ENCODE measurements at places on chromosomes 2 and 18.

DNA sequence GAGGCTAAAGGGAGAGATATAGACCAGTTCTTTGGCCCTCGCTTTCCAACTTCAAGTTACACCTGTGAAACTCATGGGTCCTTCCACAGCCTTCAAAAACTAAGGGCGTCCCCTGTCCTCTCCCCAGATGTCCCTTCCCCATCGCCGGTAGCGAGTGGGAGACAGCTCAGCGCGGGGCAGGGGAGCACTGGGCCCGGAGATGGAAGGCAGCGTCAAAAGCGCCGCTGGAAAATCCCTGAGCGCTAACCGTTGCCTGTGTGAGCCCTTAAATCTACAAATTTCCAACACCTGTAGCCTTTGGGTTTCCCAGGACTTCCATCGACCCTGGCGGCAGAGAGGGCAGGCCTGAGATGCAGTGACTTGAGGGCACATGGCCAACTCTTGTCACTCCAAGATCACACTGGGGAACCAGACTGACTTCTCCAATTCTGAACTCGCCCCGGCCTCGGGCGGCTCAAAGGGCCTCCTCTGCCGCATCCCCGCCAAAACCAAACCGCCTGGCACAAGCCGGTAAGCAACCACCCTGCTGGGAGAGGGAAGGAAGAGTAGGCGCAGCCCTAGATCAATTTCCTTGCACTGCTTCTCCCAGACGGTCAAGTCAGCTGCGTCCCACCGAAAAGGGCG lies 879 bp upstream of the EPAS1 start:
- DNase-seq: no peak

- peak; percentile 59 for DNase-seq
Measured at GRCh38 chr2:215028231-215028630, 110.2 kb downstream of the ABCA12 start.

DNA sequence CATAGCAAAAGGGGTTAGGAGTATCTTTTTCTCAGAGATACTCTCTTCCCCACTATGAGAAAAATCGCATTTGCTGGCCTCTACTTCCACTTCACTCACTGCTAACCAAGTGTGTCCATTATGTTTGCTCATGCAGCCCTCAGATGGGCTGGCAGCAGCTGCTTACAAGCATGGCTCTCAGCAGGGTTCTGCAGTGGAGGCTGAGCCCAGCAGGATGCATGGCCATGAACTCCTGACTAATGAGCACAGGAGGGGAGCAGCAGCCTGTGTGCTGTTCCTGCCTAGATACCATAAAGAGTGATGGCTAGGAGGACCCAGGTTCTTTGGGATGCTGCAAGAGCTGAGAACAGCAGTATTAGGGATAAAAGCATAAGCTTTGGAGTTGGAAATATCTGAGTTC lies 316.9 kb upstream of the THSD7B start:
- DNase-seq: peak; percentile 4

DNA sequence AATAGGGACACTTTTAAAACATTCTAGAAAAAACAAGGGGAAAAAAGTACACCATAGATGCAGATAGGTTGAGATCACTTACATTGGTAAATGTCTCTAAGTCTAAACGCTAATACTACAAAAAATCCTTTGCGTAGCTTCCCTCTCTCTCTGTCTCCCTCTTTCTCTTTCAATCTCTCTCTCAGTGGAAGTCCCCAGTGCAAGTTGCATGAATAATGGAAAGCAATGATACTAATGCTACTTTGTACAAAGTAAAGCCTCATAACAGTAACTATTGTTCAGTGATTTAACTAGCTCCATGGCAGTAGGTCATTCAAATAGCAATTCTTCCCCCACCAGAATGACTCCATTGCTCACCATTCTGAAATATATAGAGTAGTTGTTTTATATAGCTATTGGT lies 12.8 kb downstream of the MEIS1 start:
- DNase-seq: no peak

DNA sequence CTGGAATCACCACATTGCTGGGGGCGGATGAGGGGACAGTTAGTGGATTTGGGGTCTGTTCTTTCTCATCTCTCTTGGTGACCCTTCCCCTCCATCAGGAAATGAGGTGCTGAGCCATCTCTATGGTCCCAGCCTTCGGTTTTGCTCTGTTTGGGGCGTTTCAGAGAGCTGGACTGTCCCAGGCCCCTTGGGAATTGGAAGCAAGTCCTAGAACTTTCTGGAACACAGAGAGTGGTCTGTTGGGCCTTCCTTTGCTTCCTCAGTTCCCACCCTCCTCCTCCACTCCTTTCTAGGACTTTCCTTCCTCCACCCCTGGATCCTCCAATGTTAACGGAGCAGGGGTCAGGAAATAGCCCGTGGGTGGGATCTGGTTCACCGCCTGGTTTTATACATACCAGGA lies 17.0 kb downstream of the RRM2 start:
- no peak for DNase-seq

DNA sequence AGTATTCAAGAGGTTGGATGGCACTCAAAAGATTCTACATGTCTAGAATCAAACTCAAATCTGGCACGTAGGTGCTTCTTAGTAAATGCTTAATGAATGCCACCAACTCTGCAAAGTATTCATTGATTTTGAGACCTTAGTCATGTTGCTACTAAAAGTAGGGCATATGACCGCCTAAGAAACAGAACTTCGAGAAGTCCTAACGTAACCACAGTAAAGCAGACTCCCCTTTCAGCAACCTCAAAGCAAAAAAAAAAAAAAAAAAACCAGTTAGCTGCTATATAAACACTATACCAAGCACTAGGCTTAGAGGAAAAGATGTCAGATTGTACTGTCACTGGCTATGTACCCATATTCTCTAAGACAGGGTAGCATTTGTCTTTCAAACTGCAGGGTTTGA lies 33.9 kb downstream of the PTCD3 start:
- no peak for DNase-seq

GRCh38 chr2:204152616-204153015 lies 216.1 kb downstream of the ICOS start:
- no peak for DNase-seq

DNA sequence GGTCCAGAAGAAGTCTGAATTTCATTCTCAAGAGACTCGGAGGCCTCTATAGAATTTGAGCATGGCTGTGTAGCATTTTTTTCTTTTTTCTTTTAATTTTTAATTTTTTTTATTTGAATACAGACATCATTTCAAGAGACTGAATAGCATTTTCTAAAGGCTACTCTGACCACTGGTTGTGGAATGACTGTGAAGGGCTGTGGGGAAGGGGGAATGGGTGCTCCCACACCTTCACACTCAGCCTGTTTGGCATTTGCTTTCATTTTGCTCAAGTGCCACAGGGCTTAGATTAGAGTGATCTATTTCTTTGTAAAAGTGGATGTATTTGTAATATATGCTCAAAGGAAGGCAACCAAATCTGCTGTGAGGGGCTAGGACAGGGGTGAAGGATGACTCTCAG lies 142.0 kb upstream of the SPOPL start:
- no peak for DNase-seq

GRCh38 chr2:127639111-127639474 lies 6.9 kb upstream of the GPR17 start:
- no peak for DNase-seq

GRCh38 chr18:8307960-8308359 lies 301.3 kb upstream of the RAB12 start:
- DNase-seq: no peak

GRCh38 chr2:144256996-144257707 lies 262.8 kb downstream of the ZEB2 start:
- DNase-seq: peak; percentile 47

DNA sequence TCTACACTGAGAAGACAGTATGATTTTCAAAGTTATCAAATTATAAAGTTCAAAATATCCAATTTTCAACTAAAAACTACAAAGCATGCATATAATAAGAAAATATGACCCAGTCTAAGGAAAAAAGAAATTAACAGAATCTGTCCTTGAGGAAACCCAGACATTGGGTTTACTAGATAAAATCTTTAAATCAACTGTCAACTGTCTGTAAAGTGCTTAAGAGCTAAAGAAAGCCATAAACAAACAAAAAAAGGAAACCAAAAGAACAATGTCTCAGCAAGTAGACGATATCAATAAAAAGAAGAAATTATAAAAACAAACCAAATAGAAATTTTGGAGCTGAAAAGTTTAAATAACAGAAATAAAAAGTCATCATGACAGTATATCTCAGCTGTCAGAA lies 10.5 kb upstream of the ABCB11 start:
- no peak for DNase-seq

GRCh38 chr2:122681626-122682025 lies 926.2 kb downstream of the TSN start:
- no peak for DNase-seq

- DNase-seq: no peak
Measured at GRCh38 chr2:96931466-96931865, 54.9 kb downstream of the FAM178B start.

DNA sequence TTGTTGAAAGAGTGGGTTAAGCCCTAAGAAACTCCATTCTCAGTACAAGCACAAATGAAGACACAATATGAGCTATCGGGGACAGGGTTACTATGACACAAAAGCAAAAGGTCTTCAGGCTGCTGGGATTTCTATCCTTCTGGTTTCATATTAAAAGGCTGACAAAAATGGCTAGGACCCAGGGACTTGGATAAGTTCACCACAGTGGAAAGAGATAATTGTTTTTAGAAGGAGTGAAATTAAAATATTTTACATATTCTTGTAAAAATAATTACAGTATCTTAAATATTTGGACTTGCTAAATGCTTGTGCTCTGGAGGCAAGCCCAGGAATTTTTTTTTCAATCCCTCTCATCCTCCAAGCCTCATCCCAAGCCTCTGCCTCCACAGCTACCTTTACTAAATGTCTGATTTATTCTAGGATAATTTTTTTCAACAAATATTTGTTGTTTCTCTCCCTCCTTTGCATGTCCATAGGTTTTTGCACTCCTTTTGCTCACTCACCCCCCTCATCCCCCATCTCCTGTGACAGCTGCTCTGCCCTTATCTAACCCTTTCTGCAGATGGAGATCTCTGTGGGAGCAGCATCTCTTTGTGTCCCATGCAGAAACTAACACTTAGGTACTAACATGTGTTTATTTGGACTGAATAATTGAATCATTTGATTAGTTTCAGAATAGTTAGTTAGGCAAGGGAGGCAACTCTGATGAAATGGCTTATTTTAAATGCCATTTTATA lies 47.8 kb upstream of the NABP1 start:
- no peak for DNase-seq

DNA sequence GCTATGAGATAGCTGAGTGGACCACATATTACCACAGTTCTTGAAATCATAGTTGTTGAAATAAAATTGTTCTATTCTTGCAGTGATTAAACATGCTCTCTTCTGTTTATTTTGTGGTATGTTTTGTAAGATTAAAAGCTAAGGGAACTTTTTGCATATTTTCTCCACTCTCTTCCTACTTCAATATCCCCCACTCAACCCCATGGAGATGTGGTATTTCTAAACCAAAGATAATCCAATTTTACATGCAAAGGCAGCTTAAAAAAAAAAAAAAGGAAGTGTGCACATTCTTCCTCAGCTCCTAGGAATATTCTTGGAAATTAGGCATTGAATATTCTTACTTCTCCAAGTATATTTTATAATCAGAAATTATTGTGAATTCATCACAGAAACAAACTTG lies 15.0 kb upstream of the PAX3 start:
- no peak for DNase-seq

GRCh38 chr2:15058015-15058720 lies 425.7 kb downstream of the LRATD1 start:
- no peak for DNase-seq

DNA sequence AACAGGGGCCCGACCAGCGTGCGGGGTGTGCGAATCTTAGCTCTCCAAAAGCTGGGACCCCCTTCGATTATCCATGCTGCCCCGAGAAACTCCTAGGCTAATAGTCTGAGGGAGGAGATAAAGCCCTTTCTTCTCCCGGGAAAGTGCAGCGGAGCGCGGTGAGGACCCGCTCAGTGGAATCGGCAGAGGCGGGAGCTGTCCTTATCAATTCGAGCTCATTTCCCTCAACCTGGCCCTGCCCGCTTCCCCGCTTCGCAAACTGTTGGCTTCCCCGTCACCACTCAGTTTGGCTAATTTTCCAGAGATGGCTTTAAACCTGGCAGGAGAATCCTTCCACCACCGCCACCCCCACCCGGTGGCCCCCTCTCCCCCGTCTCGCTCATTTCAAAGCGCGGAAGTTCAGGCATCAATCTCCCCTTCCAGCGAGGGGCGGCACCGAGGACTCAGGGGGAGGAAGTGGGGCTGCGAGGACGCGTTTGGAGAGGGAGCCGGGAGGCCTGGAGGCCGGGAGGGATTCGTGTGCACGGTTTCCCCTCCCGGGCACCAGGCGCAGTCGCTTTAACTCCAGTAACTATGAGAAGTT lies 1.6 kb downstream of the KLHL14 start:
- DNase-seq: no peak

DNA sequence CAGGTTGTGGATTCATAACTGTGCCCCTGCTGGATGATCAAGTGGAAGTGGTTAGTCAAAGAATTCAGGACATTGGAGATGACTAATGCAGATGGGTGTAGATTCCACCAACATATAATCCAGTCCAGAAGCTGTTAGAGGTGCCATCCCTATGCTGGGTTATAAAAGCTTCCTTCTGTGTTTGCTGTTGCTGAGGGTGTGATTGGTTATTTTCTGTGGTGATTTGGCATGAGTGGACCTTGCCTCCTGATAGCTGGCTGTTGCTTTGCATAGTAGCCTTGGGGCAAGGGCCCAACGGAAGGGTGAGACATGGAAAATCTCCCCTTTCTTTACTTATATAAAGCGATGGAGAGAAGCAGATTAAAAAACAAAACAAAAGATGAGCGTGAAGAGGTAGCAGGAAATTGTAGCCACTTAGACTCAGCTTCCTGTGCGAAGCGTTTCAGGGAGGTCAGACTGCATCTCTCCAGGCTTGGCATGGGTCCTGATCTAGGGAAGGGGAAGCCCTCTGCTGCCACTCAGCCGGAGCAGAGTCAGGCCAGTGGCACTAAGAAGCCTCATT lies 190.4 kb downstream of the FMNL2 start:
- peak; percentile 70 for DNase-seq

GRCh38 chr2:133835821-133836619 lies 267.8 kb upstream of the NCKAP5 start:
- DNase-seq: no peak

GRCh38 chr2:15378148-15378908 lies 182.8 kb downstream of the NBAS start:
- no peak for DNase-seq

- DNase-seq: peak; percentile 38
Measured at GRCh38 chr2:148720501-148721001, 76.0 kb downstream of the EPC2 start.

GRCh38 chr2:51103205-51103604 lies 71.3 kb upstream of the NRXN1 start:
- DNase-seq: peak; percentile 55

GRCh38 chr2:18055290-18055689 lies 176.8 kb downstream of the KCNS3 start:
- no peak for DNase-seq

DNA sequence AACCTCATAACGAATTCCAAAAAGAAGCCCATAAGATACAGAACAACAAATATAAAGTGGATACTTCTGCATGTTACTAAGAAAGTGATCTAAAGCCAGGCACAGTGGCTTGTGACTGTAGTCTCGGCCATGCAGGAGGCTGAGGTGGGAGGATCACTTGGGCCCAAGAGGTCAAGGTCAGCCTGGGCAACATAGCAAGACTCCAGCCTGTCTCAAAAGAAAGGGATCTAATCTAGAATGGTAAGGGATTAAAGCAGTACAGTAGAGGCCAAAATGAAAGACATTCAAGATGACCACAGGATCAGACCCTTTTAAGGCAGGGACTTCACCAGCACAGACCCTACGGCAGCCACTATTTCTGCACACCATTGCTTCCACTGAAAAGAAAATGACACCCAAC lies 3.8 kb downstream of the COBLL1 start:
- DNase-seq: no peak

- peak; percentile 12 for DNase-seq
Measured at GRCh38 chr2:154402213-154402612, 296.3 kb upstream of the KCNJ3 start.
